ENCODE measurements at places on chromosomes 11 and 22.
A peak's percentile ranks its signal among the peaks of the same experiment; 100 is the strongest.

DNA sequence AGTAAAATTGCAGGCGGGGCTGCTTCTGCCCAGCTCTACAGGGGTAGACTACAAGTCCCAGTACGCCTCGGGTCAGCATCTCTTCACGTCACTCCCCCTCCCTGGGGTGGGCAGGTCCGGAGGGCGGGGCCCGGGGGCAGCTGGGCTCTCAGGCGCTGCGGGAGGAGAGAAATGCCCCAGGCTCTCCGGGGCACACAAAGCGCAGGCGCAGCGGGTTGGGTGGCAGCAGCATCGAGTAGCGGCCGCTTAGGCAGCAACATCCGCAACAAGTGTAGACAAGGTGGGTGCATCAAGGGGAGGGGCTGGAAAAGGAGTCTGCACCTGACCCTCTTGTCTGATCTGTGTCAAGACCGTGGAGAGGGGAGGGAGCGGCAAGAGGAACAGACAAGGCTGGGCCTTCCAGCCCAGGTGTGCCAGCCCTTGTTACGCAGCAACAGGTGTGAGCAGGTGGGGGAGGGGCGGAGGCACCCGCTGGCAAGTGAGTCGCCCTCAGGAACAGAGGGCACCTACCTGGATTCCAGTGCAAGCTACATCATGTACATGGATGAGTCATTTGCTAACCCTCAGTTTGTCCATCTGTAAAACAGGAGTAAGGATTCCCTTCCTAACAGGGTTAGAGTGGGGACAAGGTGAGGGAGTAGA, 1.2 kb downstream of the PLEKHB1 start:
- peak; percentile 64 for DNase-seq

DNA sequence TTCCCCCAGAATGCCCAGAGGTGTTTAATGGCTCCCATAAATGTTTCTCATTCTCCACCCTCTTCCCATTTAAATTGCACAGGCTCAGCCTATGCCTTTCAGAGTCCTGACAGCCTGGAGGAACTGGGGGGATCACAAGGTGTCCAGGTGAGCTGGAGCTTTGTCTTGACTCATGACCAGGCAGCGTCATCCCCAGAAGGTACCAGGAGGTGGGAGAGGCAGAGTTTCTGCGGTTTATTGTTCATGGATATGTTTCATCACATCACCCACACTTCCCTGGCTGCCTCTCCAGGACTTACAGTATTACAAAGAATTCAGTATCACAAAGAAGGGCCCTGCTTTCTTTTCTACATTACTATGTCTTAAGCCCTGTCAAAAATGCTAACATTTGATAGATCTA, 103.2 kb upstream of the GALNT18 start:
- DNase-seq: no peak

- peak; percentile 87 for DNase-seq
Measured at GRCh38 chr22:25057013-25057881, 104.7 kb downstream of the KIAA1671 start.

DNA sequence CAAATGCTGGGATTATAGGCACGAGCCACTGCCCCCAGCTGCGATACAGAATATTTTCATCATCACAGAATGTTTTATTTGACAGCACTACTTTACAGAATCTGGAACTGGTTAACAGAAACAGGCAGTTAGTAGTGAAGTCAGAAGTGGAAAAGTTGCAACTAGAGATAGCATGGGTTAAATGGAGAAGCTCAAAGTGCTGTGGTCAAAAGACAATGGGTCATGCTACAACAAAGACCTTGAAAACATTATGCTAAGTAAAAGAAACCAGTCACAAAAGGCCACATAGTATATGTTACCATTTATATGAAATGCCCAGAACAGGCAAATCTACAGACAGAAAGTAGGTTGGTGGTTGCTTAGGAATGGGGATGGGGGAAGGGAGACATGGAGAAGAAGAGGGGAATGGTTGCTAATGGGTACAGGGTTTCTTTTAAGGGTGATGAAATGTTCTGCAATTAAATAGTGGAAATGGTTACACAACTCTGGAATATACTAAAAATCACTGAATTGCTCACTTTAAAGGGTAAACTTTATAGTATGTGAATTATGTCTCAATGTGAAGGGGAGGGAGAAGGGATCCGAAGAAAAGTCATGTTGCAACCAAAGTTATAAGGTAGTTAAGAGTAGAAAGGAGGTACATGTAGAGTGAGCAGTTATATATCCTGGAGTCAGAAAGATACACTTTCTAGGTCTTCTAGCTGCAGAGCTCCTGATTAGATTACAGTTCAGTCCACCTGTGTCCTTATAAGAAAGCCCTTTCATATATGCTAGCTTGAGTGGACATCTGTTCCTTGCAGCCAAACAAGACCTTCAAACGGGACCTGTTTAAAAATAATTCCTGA, 46.3 kb upstream of the RAPSN start:
- DNase-seq: no peak

DNA sequence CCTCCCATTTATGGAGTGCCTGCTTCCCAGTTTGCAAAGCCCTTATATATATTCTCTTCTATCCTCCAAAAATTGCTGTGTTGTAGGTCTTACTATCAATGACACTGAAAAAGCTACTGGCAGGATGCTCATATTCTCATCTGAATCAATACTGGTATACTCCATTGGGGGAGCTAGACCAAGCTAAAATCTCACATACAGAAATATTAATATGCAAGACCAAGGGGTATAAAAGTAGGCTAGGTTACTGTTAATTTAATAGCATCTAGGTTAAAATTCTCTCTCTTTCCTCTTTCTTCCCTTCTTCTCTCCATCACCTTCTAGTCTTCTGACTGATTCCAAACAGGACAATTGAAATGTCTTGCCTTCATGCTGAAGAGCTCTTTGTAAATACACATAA, 17.1 kb upstream of the BDNF start:
- no peak for DNase-seq

Measured in mesothelial cell of epicardium (in vitro differentiated cells).